Activated CD4-positive, alpha-beta T cell treated with anti-CD3 and anti-CD28 coated beads for 1 hour (primary cell): ENCODE measurements at places on chromosomes 3 and 15.

DNA sequence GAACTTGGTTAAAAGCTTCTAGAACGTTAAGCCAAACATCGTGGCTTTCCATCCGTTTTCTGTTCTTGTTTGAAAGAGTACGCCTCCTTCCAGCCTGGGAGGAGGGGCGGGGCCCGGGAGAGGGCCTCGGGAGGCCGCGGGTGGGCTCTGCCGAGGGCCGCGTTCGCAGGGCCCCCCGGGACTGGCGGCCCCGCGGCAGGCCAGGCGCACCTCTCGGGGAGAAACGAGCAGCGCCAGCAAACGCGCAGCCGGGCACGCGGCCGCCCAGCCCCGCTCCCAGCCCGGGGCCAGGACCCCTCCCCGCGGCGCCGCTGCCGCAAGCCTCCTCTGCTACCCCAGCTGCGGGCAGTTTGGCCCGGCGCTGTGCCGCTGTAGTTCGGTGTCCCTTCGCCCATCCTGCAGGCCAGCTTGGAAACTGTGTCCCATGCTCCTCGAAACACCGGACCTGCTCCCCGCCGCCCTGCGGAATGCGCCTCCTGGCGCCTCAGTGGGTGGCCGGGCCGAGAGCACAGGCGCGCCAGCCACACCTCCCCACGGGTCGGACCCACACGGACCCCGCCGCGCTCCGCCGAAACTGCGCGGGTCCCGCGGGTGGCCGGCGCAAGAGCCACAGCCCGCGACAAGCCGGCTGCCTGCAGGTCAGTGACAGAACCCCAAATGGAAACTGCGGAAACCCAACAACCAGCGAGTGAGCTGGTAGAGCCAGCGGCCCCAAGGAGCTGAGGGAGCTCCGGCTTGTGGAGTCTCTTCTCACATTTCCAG lies 2.3 kb downstream of the OCA2 start:
- DNase-seq: no peak

- DNase-seq: no peak
These were observed 1.5 kb downstream of the ITGB5 start for GRCh38 chr3:124885466-124886167.

DNA sequence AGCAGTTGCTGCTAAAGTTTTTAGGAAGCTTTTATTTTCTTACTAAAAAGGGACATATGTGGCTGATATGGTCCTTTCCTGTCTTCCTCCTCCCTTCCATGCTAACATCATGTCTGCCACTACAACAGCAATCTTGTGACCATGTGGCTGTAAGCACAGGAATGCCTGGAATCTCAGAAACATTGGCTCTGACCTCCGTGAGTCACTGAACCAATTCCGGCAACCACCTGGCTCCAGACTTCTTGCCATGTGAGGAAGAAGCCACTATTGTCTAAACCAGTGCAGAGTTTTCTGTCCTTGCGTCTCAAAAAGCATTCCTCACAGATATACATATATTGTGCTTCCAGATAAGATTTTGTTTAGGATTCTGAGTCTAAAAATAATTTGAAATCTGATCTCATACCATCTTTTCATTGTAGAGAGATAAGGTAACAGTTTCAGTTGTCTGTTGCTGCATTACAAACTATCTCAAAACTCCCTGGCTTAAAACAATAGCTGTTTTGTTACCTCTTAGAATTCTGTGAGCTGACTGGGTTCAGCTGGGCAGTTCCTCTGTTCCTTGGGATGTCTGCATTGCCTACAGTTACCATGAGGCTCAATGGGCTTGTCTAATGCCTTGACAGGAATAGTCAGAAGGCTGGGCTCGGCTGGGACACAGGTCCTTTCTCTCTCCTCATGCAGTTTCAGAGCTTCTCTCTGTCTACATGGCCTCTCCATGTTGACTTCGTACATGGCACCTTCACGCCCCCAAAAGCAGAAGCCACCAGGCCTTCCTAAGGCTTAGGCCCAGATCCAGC lies 77.3 kb upstream of the MAGI1 start:
- no peak for DNase-seq

GRCh38 chr3:154904328-154904727 lies 175.8 kb upstream of the MME start:
- DNase-seq: no peak

DNA sequence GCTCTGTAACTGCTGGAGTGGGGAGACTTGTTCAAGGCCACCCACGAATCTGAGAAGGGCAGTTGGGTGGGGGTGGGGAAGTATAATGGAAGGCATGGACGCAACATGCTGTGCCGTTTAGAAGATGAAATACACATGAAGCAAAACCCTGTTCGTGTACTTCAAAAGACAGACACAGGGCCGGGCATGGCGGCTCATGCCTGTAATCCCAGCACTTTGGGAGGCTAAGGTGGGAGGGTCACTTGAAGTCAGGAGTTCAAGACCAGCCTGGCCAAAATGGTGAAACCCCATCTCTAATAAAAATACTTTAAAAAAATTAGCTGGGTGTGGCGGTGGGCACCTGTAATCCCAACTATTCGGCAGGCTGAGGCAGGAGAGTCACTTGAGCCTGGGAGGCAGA lies 36.9 kb upstream of the SFMBT1 start:
- DNase-seq: no peak

- no peak for DNase-seq
These were observed 61.9 kb upstream of the SLC6A1 start for GRCh38 chr3:10930666-10931040.
